ENCODE measurements at places on chromosomes 16 and 17.
A peak's percentile ranks its signal among the peaks of the same experiment; 100 is the strongest.

GRCh38 chr16:88357317-88358022, 25.3 kb upstream of the ZNF469 start:
- no peak for DNase-seq

GRCh38 chr16:27980919-27981700, 82.4 kb downstream of the GSG1L start:
- no peak for DNase-seq

- DNase-seq = no peak
Measured at GRCh38 chr16:88077328-88078108, 126.3 kb downstream of the BANP start.

GRCh38 chr17:19398301-19399181, 11.6 kb upstream of the MFAP4 start:
- no peak for DNase-seq

GRCh38 chr17:41800601-41801373, 11.0 kb downstream of the P3H4 start:
- DNase-seq = no peak

- DNase-seq = no peak
Measured at GRCh38 chr16:86986809-86987487, 330.2 kb downstream of the C16orf95 start.

DNA sequence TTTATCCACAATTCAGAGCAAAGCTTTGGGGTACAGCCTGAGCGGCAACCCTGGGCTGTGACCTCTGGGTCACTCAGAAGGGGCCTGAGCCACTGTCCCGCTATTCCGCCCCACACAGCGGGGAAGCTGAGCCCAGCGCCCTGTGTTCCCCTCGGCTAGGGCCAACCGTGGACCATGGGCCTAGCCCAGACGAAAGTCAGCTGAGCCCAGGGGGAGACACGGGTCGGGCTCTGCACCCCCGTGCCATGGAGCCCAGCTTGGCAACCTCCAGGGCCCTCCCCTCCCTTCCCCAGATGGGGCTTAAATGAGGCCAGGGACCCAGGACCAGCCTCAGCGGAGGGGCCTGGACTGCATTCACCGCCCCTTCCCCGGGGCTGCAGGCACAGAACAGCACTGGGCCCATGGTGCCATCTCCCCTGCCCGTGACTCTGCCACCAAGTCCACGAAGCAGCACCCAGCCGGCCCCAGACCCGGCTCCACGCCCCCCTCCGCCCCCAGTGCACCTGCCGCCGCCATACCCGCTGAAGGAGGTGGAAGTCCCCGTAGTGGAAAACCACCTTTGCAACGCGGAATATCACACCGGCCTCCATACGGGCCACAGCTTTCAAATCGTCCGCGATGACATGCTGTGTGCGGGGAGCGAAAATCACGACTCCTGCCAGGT, 1.8 kb downstream of the TPSD1 start:
- DNase-seq = no peak

DNA sequence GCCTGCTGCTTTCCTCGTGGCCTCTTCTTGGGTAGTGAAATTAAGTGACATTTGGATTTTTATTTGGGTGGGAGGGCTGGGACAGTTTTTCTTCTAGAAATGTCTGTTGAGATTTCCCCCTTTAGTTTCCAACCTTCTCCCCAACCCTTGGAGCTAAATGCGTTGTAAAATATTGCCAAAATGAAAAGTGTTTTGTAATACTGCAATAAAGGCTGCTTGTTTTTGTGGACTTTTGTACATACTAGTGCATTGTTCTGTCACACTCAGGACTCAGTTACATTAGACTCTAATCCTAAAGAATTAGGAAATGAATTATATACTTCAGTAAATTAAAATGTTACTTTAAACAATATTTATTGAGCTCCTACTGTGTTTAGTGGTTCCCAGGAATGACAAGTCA, 21.7 kb downstream of the HEATR9 start:
- DNase-seq = no peak

DNA sequence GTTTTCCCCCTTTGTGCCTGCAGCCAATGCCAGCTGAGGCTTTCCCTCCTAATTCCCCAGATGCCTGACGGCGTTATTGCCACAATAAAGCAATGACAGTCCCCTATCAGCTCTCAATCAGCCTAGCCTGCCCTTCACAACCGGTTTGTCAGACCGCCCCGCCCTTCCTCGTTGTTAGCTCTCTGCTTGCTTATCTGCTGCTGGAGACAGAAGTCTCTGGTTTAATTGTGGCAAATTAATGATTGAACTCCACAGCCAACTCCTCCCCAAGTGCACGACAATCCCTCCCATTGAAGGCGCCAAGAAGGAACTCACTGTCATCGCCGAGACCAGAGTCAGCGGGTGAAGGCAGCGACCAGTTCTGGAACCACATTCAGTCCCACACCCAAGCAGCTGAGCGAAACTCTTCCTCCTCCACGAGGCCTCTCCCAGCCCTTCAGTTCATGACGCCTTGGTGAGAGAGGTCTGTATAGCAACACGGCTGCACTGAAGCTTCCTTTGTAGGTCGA, 474.4 kb downstream of the SLC39A11 start:
- DNase-seq = no peak

DNA sequence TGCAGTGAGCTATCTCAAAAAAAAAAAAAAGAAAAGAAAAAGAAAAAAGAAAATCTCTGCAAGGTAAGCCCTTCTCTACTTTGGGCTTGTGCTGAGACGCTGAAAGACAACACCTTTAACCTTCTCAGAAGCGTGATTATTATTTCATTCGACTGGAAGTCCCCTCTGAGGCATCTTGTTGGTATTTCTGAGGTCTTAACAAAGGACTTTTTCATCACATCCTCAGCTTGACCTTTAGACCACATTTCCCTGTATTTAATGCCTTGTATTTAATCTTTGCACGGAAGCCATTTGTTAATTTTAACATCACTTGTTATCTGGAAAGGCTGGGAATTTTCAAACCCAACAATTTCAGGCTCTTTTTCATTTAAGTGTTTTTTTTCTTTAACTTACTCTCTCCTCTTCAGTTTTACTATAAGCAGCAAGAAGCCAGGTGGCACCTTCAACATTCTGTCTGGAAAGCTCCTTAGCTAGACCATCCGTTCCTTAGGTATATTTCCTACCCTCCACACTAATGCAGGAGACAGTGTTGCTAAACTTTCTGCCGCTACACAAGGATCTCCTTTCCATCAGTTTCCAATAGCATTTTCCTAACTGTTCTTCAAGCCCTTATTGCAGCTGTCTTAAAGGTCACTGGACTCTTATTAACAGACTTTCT, 10.3 kb downstream of the KCTD13 start:
- DNase-seq = no peak

- DNase-seq = no peak
Measured at GRCh38 chr16:23249830-23250229, 52.3 kb upstream of the SCNN1B start.

DNA sequence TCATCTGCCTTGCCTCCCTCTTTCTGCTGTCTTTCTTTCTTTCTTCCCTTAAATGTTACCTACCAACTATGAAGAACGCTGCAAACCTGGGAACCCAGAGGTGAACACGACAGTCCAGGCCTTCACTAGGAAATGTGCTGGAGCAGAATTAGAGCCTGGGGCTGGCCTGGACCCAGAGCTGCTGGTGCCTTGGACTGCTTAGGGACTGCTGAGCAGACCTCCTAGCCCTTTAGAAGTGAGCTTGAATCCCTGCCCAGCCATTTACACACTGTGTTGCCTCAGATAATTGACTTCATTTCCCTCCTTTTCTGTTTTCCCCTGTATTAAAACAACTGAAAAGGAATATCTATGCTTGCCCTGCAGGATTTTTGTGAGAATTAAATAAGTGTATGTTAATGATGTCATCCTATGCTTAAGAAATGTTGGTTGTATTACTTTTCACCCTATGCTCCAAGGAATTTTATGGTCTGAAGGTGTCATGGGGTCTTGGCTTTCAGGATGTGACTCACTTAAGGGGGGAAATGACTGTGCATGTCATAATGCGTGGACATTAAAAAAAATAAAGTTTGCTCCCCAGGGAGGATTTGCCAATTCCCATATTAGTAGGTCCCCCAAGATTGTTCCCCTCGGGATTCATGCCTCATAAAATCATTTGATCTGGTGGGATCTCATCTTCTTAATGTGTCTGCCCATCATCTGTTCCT, 11.5 kb downstream of the CDH13 start:
- no peak for DNase-seq

GRCh38 chr17:83099570-83100181, 20.3 kb downstream of the METRNL start:
- no peak for DNase-seq

- DNase-seq = peak; percentile 24
Measured at GRCh38 chr16:20763461-20764232, at the start of gene ACSM3. TSS of gene ACSM3 (plus strand) at chr16:20764014. CDS start at chr16:20770035, 6,021 bp downstream.

DNA sequence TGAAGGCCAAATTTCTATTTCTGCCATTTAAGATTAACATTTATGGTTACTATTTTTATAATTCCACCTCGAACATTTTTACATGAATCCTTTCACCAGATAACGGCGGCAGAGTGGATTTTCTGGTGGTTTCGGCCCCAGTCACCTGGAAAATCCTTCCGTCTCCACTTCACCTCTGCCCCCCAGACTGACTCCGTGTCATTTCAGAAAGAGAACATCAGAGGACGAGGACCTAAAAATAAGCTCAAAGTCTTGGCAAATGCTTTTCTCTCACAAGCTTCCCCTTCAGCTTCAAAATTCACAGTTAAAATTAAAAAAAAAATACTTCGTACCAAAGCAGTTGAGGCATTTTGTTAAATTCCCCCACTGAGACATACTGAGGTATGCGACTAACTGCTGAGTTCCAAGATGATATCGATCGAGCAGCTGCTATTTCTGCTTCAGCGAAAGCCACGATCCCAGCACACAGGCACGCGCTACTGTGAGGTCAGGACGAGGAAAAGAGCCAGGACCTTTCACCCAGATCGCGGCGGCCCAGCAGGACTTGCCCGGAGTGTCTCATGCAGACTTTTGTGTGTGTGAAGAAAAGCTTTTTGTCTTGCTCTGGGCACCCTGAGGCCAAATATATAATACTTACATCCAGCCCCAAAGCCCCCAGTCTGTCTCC, 36.8 kb downstream of the ASPA start:
- DNase-seq = no peak

DNA sequence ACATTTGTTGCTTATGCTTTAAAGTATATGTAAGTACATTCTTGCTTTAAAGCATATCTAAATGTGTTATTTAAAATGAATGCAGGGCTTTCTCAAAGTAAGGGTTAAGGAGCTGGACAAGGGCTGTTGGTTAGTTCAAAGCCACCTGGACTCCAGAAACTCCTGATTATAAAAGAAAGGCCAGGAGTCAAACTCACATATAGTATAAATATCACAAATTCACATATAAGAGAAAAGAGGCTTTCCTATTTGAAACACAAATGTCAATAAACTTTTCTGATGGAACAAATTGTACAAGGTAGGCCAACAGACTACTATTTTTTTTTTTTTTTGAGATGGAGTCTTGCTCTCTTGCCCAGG, 84.5 kb upstream of the CORO6 start:
- no peak for DNase-seq

- no peak for DNase-seq
Measured at GRCh38 chr16:86515413-86515776, 5.1 kb downstream of the FOXF1 start.

DNA sequence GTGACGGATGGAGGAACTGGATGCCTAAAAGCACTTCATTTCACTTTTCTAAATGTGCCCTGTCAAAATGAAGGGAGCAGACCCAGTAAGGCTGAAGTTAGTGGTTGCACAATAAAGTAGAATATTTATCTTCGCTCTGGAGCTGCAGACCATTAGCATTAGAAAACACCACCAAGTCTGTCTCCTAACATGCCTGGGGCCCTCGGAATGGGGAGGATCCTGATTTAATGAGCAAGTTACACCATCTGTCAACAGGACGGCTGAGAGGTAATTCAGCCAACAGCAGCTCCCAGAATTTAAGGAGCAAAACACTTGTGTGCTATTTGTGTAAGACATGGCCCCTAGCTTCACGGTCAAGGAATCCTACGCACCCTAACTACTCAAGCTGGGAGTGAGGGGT, 22.3 kb downstream of the CA10 start:
- DNase-seq = no peak

DNA sequence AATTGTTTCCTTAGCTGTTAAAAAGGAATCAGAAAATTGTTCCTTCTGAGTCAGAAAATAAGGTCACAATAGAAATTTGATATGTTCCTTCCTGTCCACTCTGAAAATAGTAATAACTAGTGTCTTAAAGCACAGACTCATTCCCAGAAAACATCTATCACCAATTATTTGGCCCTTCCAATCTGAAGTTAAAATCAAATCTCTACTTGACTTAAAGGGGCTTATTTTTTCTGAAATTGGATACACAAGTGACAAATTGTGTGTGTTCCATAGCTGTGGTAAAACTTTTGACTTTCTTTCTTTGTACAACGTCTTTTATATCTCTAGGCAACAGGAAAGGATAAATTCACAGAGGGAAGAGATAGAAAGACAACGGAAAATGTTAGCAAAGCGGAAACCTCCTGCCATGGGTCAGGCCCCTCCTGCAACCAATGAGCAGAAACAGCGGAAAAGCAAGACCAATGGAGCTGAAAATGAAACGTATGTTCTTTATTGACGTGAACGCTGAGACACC, 54.5 kb upstream of the MRC2 start:
- DNase-seq = no peak

- DNase-seq = no peak
Measured at GRCh38 chr16:4056161-4057105, 59.8 kb downstream of the ADCY9 start.

DNA sequence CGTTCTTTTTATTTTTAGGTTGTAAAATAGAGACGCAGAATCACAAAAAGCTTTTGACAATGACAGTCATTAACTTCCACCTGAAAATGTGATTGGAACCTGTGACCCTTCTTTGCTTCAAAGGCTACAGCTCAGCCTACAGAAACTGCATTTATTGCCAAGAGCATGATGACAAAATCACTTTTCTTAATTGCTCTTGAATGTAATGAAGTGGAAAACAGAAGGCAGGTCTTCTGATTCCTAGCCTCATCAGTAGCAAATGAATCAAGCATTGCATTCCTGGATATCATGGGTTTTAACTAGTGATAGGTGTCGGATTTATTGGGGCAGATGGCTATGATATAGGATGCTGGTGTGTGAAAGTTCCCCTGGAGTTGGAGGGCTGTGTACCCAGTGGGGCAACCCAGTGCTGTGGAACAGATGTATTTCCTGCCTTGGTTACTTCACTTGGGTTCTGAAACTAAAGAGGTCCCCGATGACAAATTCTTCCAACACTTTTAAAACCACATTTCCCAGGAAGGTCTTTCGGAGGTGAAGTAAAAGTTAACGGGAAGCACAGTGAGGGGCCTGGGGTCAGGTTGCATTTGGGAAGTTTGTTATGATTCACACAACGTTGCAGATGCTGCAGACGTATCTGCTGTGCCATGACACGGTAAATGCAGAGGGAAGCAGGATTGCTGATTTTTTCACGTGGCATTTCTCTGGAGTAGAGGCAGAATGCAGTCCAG, 127.5 kb downstream of the HS3ST3A1 start:
- DNase-seq = no peak

DNA sequence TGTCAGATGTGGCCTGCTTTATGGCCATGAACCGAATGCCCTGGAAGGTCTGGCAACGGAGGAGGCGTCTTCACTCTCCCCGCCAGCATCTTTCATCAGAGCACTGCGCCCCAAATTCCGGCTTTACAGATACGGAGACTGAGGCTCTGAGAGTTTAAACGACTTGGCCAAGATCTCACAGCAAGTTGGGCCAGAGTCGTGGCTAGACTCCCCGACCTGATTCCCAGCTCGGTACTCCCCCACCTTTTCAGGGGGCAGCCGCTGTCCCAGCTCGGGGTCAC, 1.7 kb downstream of the NGFR start:
- DNase-seq = no peak

GRCh38 chr17:34858591-34859565, 102.4 kb downstream of the CCT6B start:
- no peak for DNase-seq

- DNase-seq = no peak
Measured at GRCh38 chr17:51454456-51454978, 194.2 kb downstream of the UTP18 start.

GRCh38 chr17:19424934-19425868, 14.2 kb downstream of the RNF112 start:
- no peak for DNase-seq

Measured in stimulated activated CD8-positive, alpha-beta memory T cell treated with anti-CD3 and anti-CD28 coated beads, Interleukin-12 subunit alpha, Interleukin-12 subunit beta, amount 100 ng/mL, for 4 hours (primary cell).